ENCODE measurements at places on chromosomes 4 and X.

GRCh38 chr4:165506849-165507248 is 128.0 kb downstream of the CPE start:
- DNase-seq, result peak; percentile 41

DNA sequence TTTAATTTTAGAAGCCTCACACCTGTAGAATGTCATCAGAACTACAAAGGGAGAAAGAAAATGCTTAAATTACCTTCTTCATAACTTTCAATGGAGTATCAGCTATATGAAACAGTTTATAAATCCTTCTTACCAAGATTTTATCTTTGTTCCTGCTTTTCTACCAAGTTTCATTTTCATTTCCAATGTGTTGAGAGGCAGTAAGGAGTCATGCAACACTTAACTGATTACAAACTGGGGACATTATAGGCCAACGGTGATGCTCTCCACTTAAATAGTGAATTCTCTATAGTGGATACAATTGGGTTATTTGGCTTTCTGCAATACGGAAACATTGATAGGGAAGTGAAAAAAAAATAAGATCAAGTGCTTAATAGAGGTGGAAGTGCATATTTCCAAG is 145.2 kb upstream of the FTHL17 start:
- DNase-seq, result no peak

DNA sequence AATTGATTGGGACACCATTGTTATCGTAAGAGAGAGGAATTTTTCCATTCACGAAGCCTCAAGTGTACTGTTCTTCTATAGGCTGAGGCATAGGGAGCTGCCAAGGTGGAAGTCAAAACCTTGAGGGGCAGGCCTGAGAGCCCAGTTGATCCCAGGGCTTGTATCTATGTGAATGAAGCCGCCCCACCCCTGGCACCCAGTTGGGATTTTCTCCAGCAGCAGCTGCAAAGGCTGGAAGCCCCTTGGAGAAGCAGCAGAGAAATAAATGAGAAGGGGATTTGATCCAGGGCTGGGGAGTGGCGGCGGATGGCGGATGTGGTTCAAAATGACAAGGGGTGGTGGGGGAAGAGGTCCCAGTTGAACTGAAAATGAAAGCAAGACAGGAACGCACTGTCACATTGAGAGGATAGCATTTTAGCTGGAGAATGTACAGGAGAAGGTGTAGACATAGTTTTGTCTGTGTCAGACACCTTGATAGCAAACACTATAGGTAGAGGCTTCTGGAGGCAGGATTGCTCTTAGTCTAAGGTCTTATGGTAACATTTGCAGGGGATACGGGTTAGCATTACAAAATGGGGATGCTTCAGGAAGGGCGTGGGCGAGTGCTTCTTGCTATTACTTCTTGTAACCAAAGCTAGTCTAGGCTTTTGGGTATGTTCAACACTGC is 32.6 kb downstream of the DOCK11 start:
- no peak for DNase-seq

- peak; percentile 35 for DNase-seq
These were observed 6.7 kb downstream of the SULT1B1 start for GRCh38 chr4:69753686-69754085.

- peak; percentile 78 for DNase-seq
These were observed 61.0 kb downstream of the HPRT1 start for GRCh38 chrX:134520860-134521390.

DNA sequence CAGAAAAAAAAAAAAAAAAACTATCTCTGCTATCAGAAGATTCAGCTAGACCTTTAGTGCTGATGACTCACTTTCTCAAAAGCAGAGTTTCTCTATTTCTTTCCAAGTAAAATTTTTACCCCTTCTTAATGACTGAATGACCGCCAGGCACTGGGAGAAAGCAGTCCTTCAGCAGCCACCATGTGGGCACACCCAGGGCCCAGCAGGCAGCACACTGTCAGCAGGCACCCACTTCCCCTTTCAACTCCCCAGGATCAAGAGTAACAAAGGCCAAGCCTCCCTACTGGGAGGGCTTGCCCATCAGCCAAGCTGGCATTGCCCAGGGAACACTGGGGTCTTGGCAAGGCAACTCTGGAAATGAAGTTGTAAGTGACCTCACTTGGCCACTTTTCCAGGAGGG is 201.9 kb upstream of the MAMLD1 start:
- no peak for DNase-seq

DNA sequence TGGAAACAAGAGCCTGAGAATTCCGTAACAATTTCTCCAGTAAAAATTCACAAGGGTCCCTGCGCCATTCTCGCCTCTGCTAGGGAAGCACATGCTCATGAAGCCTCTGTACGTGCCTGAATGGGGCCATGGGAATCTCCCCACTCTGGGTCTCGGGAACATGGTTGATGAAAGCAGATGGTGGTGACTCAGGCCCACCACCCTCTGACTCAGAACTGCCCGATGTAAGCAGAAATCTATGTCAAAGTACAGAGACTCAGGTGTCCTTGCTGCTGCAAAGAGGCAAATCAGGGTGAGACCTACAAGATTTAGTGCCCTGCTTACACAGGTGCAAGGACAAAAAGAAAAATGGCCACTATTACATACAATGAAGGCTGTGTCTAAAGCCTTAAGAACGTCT is 65.0 kb downstream of the SCD5 start:
- peak; percentile 79 for DNase-seq

DNA sequence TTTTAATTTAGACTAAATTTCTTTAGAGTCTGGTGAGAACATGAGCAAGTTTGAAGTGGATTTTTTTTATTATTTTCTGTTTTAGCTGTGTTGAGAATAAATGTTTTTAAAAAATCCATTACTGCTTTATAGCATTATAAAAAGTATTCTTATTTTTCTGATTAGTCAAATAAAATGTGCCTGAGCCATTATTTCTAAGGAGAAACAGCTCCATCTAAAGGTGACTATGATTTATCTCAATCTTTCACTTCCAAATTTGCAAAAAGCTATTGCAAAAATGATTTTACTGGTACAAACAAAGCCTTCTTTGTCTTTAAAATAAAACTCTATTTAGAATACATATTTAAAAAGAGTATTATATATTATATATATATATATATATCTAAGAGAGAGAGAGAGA is 959.2 kb downstream of the FAM133A start:
- DNase-seq, result no peak

GRCh38 chr4:1363513-1363912 is 16.5 kb downstream of the UVSSA start:
- no peak for DNase-seq

All from mesenchymal stem cell (in vitro differentiated cells and primary cell).